ENCODE measurements at places on chromosomes 2 and 18. TPM values are rescaled to one million over a fixed set of nuclear protein-coding genes. Genes with fewer than 3 reads are reported as not detected.

EFHD1 gene
- polyA plus RNA-seq: 3.3 TPM

ADCYAP1 gene
- polyA plus RNA-seq: not detected

ZNF385B gene
- polyA plus RNA-seq: 3.6 TPM

KIF1A gene
- under 0.01 TPM for polyA plus RNA-seq

GKN2 gene
- polyA plus RNA-seq: 14.4 TPM

LIPG gene
- polyA plus RNA-seq: 2.4 TPM

EIF2AK3 gene
- polyA plus RNA-seq: 13.6 TPM

TFCP2L1 gene
- polyA plus RNA-seq: 35.5 TPM

EGR4 gene
- not detected for polyA plus RNA-seq

EHD3 gene
- polyA plus RNA-seq: 0.92 TPM

CBLN2 gene
- 0.82 TPM for polyA plus RNA-seq

DNA sequence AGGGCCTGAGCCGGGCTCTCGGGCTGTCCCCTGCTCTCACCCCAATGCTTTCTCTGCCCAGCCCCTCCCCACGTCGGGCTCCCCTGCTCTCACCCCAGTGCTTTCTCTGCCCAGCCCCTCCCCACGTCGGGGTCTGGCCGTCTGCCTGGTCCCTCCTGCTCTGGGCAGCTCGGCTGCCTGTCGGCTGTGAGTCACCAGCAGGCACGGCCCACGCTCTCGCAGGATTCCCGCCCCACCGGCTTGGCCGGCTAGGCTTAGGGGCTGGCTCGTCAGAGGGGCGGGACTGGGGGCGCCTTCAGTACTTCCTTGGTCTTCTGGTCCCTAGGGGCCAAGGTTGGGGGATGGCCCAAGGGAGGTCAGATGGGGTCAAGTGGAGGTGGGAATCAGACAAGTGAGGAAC, 3.3 kb downstream of the BOK start:
- DNase-seq: peak; percentile 91

- DNase-seq: no peak
These were observed 149.9 kb downstream of the PLCL1 start for GRCh38 chr2:197954328-197954727.

GRCh38 chr18:3411854-3412268, 38.1 kb upstream of the TGIF1 start:
- DNase-seq: no peak

DNA sequence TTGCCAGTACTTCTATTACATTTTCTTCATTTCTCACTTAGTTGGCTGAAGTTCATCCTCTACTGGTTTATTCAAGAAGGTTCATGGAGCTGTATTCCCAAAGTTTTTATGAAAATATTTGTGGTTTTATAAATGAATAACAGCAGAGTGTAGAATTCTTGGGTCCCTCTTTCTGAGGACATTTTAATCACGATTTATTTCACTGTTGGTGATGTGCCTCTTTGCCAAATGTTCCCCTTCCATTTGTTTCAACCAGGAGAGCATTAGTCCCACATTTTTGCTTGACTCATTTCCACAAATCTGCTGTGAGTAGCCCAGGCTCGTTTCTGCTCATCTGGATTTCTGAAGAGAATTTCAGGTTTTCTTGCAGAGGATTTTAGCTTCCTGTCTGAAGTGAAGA, 20.8 kb downstream of the COPS7B start:
- DNase-seq: no peak

DNA sequence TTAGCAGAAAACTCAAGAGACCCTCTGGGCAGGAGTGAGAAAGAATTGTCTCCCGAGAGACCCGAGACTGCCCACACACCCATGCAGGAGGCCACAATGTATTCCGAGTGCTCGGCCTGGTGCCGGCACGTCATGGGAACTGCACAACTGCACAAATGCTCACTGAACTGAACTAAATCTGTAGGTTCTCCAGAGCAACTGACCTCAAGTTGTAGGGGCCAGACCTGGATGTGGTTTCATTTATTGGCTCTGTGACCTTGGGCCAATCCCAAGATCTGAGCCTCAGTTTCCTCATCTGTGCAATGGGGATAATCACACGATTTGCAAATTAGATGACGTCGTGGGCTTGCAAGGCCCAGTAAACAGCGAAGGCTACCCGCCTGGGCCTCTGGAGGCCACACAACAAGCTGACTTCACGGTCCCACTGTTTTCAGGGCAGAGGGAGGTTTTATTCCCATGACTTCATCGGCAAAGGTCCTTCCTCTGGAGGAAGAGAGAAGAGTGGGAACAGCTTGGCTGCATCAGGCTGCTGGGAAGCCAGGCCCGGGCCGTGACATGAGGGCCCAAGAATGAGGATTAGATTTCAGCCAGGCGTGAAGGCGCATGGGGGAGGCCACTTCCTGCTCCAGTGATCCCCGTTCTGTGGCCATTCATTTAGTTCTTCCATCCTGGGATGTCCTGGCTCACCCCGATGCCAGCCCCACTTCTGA, 3.6 kb upstream of the ERFE start:
- DNase-seq: no peak

- no peak for DNase-seq
These were observed 283.1 kb downstream of the PHLPP1 start for GRCh38 chr18:62998443-62998842.

- no peak for DNase-seq
These were observed 823.2 kb upstream of the ID2 start for GRCh38 chr2:7858624-7859023.

DNA sequence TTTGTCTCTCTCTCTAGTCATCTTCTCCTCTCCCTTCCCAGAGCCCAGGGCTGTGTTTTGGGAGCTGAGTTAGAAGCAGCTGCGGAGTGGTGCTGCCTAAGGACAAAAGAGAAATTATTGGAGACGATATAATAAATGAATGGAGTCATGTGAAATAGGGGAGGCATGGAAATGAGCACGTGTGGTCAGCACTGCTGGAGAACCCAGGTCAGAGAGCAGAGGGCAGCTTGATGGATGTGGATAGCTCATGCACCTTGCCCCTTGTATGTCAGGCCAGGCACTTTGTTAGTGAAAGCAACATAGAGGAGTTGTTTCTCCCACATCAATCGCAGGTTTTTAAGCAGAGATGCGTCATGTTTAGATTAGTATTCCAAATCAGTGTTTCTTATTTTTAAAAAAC, 15.7 kb downstream of the TTR start:
- no peak for DNase-seq

DNA sequence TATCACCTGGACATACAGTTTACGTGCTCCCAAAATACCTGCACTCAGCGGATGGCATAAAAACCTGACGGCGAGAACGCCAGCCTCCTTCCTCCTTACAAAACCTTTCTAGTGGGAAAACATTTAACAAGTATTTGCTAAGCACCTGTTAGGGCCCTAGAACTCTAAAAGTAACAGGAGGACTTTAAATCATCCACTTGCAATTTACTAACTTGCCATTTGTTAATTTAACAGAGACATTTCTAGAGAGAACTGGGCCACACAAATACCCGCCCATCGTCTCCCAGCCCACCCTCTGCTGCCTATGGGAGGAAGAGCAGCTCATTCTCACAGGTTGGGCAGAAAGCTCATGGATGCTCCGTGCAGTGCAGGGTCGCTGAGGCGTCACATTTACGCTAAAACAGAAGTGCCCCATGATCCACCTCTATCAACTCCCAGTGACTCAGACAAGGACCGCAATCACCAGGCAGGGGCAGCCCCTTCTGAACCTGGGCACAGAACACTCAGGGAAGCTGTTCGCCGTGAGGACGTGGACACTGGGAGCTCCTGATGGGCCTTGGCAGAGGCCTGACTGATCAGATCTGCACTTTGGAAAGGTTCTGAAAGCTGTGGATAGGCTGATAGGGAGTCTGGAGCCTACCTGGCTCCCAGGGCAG, 106.9 kb downstream of the HDAC4 start:
- peak; percentile 55 for DNase-seq

- DNase-seq: no peak
These were observed 29.6 kb upstream of the FOSL2 start for GRCh38 chr2:28362991-28363521.

- peak; percentile 70 for DNase-seq
These were observed 63.2 kb upstream of the MAPRE2 start for GRCh38 chr18:34977838-34978532.

- no peak for DNase-seq
These were observed 36.6 kb downstream of the SCTR start for GRCh38 chr2:119487434-119488244.

- no peak for DNase-seq
These were observed 44.9 kb upstream of the TWSG1 start for GRCh38 chr18:9289698-9290097.

GRCh38 chr2:233468741-233469110, 97.9 kb downstream of the USP40 start:
- DNase-seq: no peak

DNA sequence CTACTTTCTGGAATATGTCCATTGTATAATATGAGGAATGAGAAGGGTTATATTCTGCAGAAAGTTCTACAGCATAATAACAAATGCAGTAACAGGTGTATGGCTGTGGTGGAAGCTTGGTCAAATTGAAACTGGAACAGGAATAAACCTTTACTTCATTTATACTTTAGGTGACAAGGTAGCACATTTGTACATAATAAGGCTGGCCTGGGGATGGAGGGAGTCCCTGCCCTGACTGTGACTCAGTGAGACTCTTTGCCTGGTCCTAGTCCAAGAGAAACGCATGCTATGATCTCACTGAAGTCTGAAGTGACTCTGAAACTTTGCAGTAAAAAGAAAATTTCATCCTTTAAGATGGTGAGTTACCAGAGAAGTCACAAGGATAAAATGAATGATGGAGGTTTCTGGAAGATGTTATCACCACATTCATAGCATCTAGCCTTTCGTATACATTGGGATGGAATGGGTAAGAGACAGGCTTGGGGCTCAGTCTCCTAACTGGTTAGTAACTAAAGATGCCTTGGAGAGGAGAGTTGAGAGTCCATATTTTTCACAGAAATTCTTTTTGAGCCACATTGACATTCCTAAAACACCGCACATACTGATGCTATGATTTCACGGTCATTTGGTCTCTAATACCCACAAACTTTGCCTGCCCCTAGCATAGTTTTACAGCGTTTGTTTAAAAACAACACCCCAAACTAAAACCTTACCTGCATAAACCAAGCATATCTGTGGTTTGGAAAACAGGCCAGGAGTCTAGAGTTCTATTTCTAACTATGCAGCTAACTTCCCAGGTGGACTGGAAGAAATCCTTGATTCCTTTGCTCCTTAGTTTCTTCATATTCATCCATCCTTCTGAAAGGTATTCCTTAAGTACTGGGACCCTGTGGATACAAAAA, 42.4 kb upstream of the NABP1 start:
- DNase-seq: no peak

- DNase-seq: no peak
These were observed 106.7 kb downstream of the ACKR3 start for GRCh38 chr2:236676136-236676873.

GRCh38 chr2:168147830-168148794, 99.3 kb downstream of the STK39 start:
- DNase-seq: no peak

DNA sequence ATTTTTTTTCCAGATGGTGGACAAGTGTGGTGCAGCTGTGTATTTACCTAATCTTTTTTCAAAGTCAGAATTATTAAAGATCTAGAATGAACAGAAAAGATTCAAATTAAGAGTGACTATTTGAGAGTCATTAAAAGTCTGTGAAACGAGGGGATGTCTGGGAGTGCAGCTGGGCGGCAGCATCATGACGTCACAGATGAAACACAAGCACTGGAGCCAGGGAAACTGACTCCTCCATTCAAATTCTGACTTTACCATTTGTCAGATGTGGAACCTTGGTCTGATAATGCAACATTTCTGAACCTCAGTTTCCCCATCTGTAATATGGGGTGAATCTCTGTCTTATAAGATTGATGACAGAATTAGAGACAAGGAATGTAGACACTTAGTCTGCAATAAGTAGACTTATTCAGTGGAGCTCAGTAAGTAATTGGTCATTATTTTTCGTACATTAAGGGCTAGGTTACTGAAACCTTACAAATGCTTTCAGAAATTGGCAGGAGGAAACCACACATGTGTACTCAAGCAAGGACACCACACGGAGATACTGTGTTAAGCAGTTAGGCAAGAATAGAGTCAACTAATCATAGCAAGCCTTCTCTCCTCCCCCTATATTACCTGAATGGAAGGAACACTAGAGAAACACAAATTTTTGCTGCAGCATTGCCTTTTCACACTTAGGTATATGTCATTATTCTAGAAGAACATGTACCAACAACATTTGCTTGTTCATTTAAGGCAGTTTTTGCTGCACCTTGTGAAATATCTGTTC, 27.8 kb upstream of the CXXC1 start:
- no peak for DNase-seq

DNA sequence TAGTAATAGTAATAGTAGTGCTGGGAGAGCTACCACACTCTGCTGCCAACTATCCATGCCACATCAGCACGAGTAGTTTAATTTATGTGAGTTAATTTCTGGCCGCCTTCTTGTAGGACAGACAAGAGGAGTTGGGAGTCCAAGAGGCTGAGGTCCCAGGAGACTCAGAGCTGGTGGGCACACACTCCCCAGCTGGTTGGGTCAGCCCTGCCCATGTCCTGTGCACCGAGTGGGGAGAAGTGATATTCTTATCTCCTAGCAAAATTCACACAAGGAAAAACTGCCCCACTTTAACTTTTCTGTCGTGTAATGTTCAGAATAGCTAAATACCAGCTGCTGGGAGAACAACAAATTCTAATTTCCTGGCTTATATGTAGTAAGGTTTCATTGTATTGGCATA, 15.2 kb upstream of the MAP4K4 start:
- no peak for DNase-seq

DNA sequence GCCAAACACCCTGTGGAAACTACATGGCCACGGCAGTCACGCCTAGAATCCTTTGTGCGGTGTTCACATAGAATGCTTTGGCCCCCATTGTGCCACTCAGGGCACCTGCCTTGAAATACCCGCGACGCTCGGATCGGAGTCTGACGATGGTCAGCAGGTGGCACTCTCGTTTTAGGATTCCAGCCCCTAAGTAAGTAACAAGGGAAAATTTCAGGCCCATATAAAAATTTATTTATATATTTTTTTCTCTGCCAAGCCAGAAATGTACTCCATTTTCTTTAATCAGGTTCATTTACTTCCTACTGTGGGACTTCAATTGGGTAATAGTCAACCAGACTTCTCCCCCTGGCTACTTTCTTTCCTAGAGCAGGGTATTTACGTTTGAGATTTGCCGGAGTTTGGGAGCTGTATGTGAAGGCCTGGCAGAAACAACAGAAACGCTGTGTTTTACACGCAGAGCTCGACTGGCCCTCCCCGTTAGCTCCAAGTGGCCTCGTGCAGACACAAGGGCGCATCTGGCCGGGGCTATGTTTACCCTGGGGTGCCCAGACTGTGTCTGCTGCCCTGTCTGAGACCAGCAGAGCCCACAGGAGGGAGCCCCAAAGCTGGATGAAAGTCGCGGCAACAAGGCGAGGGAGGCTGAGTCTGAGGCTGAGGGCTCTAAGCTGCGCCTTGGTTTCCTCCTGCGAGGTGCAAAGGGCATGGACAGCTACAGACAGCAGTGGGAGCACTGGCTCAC, 41.6 kb downstream of the LRRC30 start:
- DNase-seq: peak; percentile 85

- no peak for DNase-seq
These were observed 928.5 kb downstream of the DCC start for GRCh38 chr18:53268455-53268854.

GRCh38 chr2:73083886-73084800, 12.6 kb upstream of the SFXN5 start:
- no peak for DNase-seq

Data from sigmoid colon (tissue), 7 donors.